ENCODE measurements at places on chromosomes 3 and 15.

GRCh38 chr15:90407871-90408317 lies 19.9 kb downstream of the IQGAP1 start:
- no peak for DNase-seq

- DNase-seq = no peak
These were observed 220.0 kb downstream of the SV2B start for GRCh38 chr15:91320101-91320500.

- no peak for DNase-seq
These were observed 165.2 kb downstream of the RORA start for GRCh38 chr15:61063875-61064320.

GRCh38 chr3:139969386-139969785 lies 34.4 kb downstream of the CLSTN2 start:
- DNase-seq = no peak

- DNase-seq = peak; percentile 28
These were observed 3.3 kb downstream of the RHCG start for GRCh38 chr15:89492934-89493631.

DNA sequence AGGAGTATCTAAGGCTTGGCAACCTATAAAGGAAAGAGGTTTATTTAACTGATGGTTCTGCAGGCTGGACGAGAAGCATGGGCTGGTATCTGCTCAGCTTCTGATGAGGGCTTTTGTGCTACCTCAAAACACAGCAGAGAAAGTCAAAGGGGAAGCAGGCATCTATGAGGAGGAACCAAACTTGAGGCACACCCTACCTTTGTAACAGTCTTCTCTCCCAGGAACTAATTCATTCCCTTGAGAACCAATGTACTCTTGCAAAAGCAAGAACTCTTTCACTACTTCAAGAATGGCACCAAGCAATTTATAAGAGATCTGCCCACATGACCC lies 109.0 kb downstream of the CGGBP1 start:
- DNase-seq = no peak

DNA sequence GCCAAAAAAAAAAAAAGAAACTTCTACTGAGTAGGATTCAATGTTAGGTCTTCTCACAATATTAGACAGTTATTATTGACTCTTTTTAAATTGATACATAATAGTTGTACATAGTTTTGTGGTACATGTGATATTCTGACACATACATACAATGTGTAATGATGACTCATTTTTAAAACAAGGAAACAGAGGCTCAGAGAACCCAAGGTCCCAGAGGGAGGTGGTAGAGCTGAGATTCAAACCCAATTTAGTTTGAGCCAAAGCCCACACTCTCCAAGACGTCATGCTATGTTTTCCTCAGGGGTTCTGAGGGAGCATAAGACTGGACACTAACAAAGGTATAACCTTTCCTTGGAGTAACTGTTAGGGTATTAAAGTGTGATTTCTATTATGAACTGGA lies 40.6 kb downstream of the MYO5C start:
- DNase-seq = no peak

DNA sequence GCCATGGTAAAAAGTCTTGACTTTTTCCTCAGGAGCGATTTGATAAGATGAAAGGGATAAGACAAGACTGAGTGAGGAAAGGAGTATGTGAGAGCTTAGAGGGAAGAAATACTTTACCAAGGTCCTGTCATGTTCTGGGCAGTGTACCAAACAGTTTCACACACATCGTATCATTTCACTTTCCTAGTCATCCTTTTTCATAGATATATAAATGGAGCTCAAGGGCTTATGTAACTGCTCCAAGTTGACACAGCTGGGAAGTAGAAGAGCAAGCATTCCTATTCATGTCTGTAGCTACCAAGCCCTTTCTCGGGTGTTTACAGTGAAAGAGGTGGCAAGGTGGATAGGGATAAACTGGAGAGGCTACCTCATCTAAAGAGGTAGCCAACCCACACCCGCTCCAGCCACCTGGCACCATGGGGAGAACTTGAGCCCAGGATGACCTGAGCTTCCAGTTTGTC lies 57.4 kb downstream of the MRPS25 start:
- DNase-seq = no peak

DNA sequence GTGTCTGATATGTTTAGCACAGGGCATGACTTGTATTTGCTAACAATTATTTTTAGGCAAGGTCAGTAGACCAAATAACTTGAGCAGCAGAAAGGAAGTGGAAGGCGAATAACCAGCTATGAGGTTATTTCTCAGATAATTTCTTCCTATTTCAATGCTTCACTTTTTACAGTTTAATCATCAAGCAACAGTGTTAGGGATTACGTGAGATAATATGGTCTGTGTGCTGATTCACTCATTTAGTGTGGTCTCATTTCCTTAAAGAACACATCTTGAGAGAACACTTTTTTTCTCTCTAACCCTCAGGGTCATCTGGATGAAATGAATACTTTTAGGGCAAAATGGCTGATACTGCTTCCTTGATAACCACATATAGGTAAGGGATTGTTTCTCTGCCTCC lies 126.0 kb upstream of the CCNL1 start:
- no peak for DNase-seq

DNA sequence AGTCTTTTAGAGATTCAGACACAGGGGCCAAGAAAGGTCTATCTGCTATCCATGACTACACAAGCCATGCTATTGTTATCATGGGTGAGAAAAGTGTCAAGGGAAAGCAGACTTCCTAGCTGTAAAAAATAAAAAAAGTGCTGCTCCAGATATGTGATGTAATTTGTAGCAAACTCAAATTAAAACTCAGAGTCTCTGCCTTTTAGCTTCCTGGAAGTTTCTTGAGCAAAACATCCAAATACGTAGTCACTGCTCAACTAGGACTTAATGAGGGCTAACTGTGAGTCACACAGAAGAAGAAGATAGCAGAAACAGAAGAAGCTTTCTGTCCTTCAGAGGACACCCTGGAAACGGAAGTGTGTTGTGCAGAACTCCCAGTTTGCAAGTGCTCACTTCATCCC lies 393.4 kb upstream of the NR2F2 start:
- no peak for DNase-seq

- DNase-seq = no peak
These were observed 176.9 kb downstream of the STAC start for GRCh38 chr3:36557021-36557707.

DNA sequence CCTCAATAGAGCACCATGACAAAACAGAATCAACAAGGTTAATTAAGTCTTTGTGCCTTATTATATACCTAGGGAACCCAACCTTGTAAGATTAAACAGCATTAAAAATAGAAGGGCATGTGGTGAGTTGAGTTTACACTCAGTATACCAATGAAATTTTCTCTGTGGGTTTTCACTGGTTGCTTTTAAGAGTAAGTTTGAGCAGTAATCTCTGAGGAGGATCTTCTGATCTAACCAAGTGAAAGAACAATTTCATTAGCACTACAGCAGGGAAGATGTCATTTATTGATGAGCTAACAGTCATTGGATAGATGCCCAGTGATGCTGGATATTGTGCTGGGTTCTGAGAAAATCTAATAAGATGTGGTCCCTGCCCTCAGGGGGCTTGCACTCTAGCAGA lies 26.9 kb upstream of the AKAP13 start:
- DNase-seq = no peak
